CD4-positive, alpha-beta T cell treated with Interleukin-17A for 1 hour (primary cell): ENCODE measurements at places on chromosomes 3 and 15.

GRCh38 chr3:17322106-17322793, 420.2 kb downstream of the TBC1D5 start:
- peak; percentile 10 for DNase-seq

DNA sequence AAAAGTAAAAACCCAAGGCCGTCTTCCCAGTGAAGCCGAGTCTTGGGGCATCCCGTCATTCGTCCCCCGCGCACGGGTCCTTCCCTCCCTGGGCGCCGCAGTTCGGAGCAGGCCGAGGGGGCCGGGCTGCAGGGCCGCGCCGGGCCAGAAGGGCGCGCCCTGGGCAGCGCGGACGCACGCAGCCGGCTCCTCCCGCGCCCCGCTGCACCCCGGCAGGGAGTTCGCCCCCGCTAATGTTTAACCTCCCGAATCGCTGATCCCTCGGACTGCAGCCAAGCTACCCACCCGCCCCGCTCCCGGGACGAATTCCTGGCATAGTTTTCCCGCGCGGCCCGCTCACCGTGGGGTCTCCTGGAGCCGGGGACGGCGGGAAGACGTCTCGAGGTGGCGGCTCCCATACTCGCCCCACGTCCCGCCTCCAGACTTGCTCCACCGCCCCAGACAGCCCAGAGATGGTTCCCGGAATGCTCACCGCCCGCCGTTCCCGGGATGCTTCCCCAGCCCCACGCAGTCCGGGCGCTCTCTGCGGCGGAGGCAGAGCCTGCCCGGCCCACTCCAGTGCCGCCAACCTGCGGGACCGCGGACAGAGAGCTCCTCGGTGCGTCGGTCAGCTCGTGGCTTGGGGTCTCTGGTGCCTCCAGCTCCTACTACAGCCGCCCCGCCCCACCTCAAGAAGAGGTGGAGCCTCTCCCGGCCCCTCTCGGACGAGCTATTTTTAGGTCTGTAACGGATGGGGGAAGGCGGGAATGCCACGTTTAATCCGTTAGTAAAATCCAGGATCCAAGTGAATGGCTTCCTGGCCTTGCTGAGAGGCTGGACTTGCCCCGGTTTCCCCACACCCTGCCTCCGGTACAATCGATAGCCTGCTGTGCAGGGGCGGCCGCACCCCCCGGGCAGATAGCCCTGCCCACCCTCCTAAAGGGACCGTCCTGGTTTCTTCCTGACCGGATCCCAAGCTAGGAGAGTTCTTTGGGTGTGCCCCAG, at the start of gene DZIP1L:
Gene DZIP1L, minus strand, starts transcription at position 621 of the 984 bp plus-strand sequence. CDS start 11,637 bp downstream, outside the sequence.
- DNase-seq: no peak

DNA sequence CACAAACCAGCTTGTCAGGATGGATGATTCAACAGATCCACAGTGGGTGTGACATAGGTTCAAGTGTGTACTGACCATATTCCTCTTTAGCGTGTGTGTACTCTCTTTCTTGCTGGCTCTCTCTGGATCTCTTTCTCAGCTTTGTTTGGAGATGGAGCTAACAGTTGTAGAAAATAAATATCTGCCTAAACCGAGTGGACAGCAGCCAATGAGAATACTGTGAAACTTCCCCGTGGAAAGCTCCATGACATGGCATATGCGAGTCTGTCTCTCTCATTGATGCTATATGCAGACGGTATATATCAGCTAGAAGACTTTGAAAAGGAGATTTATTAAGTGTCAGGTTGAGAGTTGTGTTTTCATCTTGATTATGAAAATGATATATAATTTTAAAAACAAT, 406.5 kb upstream of the SUCLG2 start:
- no peak for DNase-seq

DNA sequence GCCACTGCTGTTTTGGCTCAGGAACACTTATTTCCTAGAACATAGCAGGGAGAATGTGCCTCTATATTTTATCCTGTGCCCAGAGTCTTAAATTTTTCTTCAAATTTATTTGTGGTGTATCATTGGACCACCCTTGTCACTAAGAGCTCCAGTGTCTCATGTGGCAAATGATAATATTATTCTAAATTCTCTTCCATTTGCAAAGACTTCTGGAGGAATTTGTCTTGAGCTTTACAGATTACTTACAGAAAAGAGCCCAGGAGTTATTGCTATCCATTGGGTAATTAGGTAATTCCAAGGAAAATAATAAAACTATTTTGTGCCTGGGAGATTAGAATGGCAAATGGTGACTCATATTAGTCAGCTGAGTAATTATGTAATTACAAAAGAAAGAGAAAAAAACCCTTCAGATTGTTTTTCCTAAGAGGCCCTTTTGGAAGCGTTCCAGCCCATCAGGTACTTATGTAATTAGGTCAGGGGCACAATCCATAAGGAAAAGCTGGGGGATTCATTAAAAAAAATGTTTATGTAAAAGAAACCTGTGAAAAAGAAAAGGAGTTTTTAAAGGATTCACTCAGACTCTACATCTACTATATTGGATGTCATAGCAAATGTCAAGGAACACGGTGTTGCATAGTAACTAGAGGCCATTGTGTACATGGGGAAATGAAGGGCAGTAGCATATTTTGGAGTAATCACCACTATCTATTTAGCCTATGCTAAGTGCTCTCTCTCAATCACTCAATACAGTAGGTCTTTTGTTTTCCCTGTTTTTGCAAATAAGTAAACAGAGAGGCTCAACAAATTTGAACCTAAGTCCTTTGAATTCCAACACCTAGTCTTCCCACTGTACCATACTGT, 380.9 kb upstream of the RARB start:
- DNase-seq: no peak

DNA sequence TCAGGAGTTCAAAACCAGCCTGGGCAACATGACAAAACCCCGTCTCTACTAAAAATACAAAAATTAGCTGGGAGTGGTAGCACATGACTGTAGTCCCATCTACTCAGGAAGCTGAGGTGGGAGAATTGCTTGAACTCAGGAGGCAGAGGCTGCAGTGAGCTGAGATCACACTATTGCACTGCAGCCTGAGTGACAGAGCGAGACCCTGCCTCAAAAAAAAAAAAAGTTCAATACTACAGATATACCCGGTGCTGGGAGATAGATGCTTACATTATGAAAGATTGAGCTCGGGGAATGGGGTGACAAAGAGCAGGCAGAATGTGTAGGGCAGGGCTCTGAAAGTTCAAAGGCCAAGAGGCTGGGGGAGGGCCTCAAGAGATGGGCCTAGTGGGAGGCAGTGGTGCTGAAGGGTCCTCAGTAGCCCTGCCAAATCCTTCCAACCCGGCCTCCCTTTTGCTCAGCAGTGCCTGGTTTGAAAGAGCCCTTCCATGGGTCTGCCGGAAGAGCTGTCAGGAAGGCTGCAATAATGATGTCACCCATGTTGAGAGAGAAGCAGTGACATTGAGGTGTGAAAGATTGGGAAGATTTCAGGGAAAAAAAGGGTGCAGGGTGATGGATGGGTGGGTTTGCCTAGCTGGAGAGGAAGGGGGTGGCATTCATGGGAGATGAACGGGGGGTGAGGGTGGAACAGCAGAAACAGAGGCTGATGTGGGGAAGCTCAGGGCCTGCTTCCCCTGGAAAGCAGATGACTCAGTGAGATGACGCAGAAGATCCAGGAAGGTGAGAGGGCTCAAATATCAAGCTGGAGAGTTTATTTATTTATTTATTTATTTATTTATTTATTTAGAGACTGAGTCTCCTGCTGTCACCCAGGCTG, 20.0 kb upstream of the IREB2 start:
- DNase-seq: no peak

GRCh38 chr3:67524046-67524445, 130.4 kb downstream of the SUCLG2 start:
- no peak for DNase-seq

DNA sequence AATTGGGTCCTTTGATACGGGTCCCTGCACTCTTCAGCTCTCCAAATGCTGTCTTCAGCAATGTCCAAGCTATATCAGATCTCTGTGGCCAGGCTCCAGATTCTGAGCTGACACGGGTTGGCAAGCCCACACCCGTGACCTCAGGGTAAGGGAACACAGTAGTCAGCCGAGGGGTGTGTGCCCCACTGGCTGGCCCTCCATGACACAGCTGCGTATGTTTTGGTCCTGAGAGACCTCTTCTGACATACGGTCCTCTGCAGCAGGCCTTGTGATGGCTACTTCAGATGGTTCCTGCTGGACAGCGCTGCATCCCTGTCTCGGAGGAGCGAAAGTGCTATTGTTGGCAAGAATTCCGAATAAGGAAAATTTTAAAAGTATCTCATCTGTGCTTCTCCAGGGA, 85.2 kb upstream of the ADAMTS17 start:
- no peak for DNase-seq

GRCh38 chr3:141629976-141630375, 108.1 kb upstream of the RNF7 start:
- no peak for DNase-seq

- no peak for DNase-seq
Measured at GRCh38 chr3:126147147-126147931, 33.0 kb downstream of the ALDH1L1 start.

- DNase-seq: no peak
Measured at GRCh38 chr3:14569474-14570000, 29.4 kb upstream of the GRIP2 start.

- DNase-seq: no peak
Measured at GRCh38 chr3:195546130-195546560, 3.0 kb upstream of the PPP1R2 start.

GRCh38 chr3:152620395-152620794, 214.5 kb upstream of the P2RY1 start:
- DNase-seq: no peak

DNA sequence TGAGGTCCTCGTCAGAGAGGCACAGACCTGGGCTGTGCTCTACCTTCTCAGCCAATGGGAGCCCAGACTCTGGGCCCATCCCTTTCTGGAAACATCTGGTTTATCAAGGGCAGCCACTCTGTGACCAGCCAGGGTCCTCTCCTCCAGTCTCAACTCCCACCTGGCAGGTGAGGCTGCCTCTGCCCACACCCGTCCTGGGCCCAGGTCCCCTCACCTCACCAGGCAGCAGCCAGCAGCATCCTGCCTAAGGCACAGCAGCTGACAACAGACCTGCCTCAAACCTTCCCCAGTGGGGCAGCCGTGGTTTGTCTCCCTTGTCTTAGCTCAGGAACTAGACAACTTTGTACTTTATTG, 8.7 kb upstream of the VIPR1 start:
- no peak for DNase-seq

GRCh38 chr15:99589801-99590200, 24.0 kb downstream of the MEF2A start:
- no peak for DNase-seq

- DNase-seq: no peak
Measured at GRCh38 chr15:40344217-40344616, 3.5 kb upstream of the CCDC9B start.

DNA sequence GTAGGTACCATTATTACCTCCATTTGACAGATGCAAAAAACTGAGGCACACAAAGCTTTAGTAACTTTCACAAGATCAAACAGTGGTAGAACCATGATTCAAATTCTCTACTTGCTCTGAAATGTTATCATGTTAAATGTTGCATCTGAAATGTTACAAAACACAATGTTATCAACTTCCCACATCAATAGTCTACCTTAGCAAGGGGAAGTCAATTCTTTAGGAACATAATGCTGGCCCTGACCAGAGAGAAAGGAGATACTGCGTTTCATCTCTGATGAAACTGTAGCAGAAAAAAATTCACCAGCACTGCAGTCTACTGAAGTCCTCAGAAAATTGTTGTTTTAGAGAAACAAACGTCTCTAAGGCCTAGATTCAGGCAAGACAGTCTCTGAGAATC, 174.1 kb downstream of the SATB1 start:
- DNase-seq: no peak

- no peak for DNase-seq
Measured at GRCh38 chr15:69753867-69754266, 301.2 kb downstream of the RPLP1 start.

DNA sequence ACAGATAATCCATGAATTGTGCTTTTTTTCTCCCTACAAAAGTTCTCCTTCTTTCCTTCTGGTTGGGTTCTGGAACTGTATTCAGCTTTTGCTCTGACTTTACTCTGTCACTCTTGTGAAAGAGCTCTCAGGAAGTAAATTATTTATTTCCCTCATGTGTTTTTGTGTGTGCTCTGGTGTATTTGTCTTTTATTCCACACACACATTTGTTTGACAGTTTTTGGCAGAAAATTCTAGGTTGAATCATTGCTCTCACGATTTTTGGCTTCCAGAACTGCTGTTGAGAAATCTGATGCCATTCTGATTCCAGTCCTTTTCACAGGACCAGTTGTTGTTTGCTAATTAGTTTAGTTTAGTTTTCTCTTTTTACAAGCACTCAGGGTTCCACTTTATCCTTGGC, 172.8 kb downstream of the PLCH1 start:
- no peak for DNase-seq

DNA sequence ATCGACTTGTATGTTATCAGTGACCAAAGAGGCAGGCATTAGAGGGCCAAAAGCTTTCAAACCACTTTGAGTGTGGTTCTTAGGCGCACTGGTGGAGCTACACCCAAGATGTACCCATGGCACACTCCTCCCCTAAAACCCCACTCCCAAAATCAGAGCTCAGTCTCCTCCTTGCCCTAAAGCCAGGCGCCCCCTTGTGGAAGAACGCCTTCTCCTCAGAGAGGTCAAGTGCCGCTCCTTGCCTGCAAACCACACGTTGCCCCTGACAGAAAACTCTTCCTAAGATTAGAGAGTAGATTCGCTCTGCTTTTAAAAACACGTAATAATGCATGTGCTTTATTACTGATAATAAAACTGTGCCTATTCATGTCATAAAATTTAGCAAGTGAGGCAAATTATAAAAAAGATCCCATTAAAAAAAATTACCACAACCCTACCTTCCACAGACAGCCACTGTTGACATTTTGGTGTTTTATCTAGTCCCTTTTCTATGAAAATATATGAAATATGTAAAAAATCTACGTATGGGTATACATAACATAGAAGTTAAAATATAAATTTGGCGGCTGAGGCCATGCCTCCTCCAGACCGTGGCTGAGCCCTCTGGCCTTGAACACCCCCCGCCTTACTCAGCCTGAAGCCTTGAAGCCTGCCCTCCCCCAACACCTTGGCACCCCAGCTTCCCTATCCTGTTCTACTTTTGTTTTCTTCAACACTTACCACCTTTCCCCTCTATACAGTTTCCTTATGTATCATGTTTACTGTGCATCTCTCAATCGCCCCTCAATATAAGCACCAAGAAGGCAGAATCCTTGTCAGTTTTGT, 33.5 kb downstream of the BCL2L10 start:
- peak; percentile 81 for DNase-seq

DNA sequence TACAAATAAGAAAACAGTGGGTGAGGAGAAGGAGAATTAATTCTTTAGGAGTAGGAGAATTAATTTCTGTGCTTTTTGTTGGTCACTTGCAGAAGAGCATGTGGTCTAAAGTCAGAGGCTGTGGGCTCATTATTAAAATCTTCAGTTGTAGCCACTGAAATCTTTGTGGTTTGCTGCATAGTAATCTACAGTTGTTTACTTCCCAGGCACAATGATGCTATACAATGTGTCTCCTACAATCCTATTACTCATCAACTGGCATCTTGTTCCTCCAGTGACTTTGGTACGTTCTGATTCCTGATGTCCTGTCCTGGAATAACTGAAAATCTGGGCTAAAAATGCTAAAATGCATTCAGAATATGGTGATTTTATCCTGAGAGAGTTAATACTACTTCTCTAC, 21.0 kb downstream of the IFT122 start:
- DNase-seq: no peak

- no peak for DNase-seq
Measured at GRCh38 chr15:39184701-39185390, 396.0 kb upstream of the THBS1 start.
